Foreskin fibroblast (primary cell): ENCODE measurements at places on chromosomes 11 and 22.

GRCh38 chr11:10540546-10540914 is 457 bp downstream of the RNF141 start:
- DNase-seq: peak; percentile 43

GRCh38 chr11:86068138-86068871 is 579 bp downstream of the PICALM start:
- peak; percentile 38 for DNase-seq

DNA sequence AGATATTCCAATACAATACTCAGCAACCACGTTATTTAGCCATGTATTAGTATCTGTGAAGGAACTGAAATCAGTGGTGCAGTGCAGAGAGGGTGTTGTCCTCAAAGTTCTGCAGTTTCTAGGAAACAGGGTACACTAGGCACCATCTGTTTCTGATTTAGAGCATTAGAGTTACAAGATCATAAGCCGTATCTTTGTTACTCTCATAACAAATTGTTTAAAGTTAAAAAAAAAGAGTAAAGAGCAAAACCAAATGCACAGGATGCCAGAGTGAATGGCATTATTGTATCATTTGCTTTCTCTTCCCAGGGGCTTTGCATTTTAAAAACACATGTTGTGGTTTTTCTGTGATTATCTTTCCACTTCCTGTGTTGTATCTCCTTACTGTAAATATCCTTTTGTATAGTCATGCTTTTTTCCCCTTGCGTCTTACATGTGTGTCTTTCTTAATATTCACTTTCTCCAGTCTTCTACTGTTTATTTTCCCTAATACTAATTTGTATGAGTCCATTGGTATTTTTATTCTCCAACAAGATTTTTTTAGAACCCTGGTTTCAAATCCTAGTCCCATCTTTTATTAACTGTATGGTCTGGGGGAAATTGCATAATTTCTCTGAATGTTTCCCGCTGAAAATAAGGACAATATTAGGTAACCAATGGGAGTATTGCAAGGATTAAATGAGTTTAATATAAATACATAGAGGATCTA is 15.2 kb upstream of the NUP160 start:
- peak; percentile 84 for DNase-seq

- no peak for DNase-seq
Observed at GRCh38 chr11:77438487-77438886, 35.4 kb downstream of the PAK1 start.

GRCh38 chr22:29801796-29802195 is 34.6 kb downstream of the UQCR10 start:
- no peak for DNase-seq

DNA sequence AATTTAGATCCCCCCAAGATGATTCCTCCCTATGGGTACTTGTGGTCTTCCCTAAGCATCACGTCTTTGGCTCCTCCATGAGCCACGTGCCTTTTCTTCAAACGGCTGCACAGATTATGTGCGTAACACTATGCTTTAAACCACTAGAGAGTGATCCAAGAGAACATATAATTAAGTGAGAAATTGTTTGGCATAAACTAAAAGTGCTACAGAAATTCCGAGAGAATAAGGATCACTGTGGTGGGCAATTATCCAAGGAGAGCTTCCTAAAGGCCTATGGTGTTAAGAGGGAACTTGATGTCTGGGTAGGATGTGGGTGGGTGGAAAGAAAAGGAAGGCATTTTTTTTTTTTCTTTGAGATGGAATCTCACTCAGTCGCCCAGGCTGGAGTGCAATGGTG is 110.9 kb downstream of the MAML2 start:
- DNase-seq: no peak

- no peak for DNase-seq
Observed at GRCh38 chr11:514606-515005, 7.6 kb upstream of the RNH1 start.

DNA sequence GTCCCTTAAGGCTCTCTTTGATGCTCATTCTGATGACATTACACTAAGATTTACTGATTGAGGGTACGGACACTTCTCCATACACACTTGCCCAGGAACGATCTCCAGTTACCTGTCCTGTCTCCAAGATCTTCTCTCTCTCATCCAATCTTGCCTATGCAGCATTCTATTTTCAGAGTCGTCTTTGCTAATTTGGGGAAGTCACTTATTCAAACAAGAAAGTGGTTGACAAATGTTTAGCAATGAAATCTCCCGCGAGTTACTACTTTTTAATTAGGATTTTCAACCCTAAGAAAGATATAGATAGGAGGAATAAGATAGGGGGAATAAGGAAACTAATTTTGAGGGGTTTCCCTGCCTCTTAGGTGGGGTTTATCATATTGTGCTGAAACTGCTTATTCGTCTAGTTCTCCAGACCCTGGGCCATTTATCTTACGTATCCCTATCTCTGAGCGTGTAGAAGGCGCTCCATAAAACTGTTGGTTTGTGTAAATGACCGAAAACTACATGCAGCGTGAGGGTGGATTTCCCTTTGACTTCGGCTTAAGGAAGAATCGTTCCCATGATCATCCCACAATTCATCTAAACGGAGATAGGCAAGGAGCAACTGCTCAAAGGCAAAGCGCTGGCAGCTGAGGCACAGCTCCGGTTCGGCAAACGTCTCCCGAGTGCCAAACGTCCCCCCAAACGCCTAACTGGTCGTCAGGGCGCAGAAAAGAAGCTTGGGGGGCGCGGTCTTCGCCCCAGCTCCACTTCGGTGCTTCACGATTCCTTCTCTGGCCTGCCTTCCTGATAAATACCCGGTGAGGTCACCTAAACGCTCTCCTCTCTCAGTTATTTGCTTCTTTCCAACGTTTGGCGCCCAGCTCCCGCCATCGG is 804 bp downstream of the APIP start:
- DNase-seq: peak; percentile 58

- no peak for DNase-seq
Observed at GRCh38 chr11:22432291-22433093, 94.3 kb downstream of the SLC17A6 start.

DNA sequence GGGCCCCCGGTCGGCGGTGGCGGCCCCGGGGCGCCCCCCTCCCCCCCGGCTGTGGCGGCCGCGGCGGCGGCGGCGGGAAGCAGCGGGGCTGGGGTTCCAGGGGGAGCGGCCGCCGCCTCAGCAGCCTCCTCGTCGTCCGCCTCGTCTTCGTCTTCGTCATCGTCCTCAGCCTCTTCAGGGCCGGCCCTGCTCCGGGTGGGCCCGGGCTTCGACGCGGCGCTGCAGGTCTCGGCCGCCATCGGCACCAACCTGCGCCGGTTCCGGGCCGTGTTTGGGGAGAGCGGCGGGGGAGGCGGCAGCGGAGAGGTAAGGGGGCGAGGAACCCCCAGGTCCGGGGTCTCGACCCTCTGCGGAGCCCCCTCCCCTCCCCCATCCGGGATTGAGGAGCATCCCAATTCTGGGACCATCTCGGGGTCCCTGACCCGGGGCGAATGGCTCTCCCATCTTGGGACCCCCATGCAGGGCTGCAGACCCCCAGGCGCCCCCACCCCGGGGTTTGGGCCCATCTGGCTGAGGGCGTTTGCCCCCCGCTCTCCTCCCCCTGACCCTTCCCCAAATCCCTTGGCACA is 431 bp downstream of the KMT2A start:
- DNase-seq: no peak

DNA sequence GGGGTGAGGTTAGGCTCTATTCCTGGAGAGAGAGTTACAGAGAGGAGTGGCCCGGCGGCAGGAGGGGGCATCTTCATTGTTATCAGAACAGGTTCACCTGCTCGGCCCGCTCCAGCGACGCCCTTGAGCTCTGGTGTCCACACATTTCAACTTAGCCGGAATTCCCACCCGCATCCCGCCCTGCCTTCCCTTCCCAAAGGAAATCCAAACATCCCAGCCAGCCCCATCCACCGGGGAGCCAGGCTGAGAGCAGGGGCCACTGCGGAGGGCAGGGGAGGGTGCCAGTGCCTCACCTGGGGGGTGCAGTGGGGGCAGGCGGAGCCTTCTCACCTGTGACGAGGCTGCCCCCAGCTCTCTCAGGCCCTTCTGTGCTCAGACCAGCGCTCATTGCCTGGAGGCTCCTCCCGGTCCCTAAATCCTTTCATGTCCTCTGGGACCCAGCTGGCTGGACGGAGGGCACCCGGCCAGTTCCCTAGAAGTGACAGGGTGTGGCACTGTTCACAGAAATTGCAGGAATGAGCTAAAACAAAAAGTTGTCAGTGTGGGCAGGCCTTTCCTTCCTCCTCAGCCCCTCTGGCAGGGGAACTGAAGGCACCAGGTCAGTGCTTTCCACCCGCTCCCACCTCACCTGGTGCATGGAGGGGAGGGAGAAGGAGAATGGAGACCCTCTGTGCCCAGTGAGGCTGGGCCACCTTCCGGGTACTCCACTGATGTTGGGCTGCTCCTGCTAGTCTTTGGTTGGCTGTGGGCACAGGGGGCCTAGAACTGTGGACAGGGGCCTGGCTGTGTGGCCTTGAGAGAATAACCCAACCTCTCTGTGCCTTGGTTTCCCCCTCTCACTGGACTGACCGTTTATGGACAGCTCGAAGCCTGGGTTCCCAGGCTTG is 2.2 kb upstream of the MRGPRG start:
- no peak for DNase-seq

DNA sequence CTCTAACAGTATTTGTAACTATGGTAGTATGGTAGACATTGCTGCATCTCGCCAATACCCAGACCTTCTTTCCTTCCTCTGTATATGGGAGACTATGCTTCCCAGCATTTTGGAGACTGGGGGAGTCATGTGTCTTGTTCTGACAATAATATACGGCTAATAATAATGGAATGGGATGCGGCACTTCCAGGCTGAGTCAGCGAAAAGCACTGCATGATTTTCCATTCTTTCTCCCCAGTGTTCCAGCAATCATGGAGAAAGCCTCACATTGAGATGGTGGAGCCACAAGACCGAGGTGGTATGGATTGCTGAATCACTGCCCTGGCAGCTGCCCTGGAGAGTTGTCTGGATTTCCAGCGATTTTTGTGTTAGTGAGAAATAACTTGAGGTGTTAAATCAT is 77.1 kb upstream of the FIBIN start:
- no peak for DNase-seq

DNA sequence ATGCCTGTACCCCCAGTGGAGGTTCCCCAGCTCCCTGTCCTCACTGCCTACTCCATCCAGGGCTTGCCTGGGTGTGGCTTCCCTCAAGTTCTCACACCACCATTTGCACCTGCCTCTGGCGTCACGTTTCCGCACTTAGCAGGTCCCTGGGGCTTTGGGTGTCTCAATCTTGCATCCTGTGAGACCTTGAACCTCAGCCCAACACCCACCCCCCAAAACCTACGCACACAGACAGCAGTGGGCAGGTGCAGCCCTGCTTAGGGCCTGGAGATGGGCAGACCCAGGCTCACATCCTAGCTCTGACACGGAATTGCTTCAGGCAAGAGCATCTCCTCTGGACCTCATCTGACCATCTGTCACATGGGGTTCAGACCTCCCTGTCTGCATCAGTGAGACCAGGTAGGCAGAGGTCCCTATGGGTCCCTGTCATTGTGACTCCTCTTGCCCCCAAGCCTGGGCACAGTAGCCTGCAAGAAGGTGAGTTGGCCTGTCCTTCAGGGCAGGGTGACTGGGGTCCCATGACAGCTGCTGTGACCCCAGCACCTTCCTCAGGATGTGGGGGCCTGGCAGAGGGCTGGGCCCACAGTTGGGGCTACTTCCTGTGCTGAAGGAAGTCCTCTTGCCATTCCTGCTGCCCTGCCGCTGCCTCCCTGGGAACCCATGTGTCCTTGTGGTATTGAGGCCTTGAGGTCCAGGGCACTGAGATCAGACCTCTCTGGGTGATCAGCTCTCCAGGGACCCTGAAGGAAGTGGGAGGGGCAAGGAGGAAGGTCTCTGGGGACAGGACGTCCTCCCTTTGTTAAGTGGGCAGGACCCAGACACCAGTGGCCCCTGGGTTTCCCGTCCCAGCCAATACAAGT is 2.0 kb downstream of the SIPA1 start:
- DNase-seq: no peak

DNA sequence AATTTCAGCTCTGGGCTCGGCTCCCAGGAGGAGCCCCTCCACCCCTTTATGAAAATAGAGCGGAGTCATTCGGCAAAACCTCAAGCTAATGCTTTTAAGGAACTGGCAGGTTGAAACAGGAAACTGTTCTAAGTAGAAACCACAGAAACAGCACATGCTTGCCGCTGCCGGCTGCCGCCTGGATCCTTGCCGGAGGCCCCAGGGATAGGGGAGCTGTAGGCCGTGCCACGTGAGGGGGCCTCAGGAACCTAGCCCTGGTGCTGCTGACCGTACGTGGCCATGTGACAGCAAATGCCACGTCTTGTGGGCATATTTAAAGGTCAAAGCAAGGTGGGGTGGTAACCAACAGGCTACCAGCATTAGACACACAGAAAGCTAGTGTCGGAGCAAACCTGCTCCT is 77.9 kb upstream of the TIMP3 start:
- peak; percentile 93 for DNase-seq

DNA sequence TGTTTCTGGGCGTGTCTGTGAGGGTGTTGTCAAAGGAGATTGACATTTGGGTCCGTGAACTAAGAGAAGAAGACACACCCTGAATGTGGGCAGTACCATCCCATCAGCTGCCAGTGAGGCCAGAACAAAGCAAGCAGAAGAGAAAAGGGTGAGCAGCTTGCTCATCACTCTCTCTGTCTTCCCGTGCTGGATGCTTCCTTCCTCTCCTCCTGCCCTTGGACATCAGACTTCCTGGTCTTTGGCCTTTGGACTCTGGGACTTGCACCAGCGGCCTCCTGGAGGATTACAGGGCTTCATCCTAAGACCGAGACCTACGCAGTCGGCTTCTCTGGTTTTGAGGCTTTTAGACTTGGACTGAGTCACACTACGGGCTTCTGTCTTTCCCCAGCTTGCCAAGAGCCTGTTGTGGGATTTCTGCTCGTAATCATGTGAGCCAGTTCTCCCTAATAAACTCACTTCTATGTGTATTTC is 18.8 kb downstream of the APOL2 start:
- DNase-seq: no peak

GRCh38 chr11:10528121-10528520 is 12.9 kb downstream of the RNF141 start:
- DNase-seq: peak; percentile 22

DNA sequence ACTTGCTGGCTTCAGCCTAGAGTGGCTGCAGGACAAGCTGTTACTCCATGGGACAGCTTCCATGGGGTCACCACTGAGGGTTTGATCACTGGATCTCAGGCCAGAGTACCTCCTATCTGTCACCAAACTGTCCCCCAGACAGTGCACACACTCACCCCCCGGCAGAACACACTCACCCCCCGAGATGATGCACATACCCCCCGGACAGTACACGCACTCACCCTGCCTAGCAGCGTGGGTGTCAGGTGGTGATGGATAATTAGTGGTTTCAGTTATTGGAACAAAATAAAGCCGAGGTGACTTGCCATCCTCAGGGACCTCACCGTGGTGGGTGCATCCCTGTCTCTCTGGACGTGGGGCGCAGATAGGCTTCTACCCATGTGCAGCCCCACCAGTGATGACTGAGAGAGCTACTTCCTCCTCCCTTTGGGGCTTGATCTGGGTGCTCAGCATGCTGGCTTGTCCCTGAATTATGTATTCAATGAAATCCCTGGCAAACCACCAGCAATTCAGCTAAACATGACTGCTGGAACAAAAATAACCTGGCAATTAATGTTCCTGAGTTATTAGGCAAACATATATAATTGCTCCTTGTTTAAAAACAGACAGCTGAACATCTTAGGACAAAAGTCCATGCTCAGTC is 18.9 kb downstream of the TANGO2 start:
- no peak for DNase-seq

GRCh38 chr11:32852207-32852606 is 22.5 kb downstream of the PRRG4 start:
- no peak for DNase-seq

GRCh38 chr22:42925598-42925997 is 68.5 kb upstream of the ARFGAP3 start:
- no peak for DNase-seq

- no peak for DNase-seq
Observed at GRCh38 chr11:111421251-111421650, 42.2 kb upstream of the POU2AF1 start.

- peak; percentile 16 for DNase-seq
Observed at GRCh38 chr11:72274435-72274834, 30.5 kb upstream of the PHOX2A start.
